Astrocyte of the cerebellum (primary cell): ENCODE measurements at places on chromosomes 13 and 19.
A peak's percentile ranks its signal among the peaks of the same experiment; 100 is the strongest.

DNA sequence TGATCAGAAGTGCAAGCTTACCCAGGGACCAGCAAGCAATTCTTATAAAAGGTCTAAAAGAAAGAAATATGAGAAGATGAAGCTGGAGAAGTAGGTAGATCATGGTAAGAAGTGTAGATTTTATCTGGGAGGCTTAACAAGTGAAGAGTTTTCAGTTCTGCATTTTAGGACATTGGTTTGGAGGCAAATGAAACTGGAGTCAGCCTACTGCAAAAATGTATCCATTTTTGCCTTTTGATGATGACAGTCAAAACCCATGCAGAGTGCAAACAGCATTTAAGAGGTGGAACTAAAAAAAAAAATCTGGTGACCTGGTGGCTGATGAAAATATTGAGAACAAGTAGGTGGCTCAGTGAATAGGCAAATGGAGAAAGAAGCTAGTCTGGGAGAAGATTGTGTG lies 216.9 kb downstream of the DNAJC15 start:
- DNase-seq: no peak

GRCh38 chr13:39249982-39250381 lies 211.7 kb downstream of the NHLRC3 start:
- no peak for DNase-seq

DNA sequence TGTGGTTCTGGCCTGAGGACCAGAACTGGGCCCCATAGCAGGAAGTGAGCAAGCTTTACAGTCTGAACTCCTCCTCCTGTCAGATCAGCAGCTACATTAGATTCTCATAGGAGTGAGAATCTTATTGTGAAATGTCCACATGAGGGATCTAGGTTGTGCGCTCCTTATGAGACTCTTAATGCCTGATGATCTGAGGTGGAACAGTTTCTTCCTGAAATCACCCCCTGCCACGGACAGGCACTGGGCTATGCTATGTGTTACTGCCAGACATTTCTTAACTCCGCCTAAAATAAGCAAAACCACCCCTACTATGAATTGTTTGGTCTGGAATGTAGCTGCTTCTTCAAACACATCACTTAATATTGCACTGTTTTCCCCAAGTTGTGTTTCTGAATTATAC lies 4.6 kb downstream of the FBXL3 start:
- no peak for DNase-seq

DNA sequence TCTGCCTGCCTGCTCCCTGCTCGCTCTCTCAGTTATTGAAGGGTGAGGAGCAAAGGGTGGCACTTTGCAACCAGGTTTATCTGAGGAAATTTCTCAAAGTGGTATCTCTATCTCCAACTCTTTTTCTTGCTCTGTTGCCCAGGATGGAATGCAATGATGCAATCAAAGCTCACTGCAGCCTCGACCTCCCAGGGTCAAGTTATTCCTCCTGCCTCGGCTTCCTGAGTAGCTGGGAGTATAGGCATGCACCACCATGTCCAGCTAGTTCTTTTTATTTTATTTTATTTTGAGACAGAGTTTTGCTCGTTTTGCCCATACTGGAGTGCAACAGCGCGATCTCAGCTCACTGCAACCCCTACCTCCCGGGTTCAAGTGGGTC lies 4.9 kb downstream of the ACTMAP start:
- no peak for DNase-seq

GRCh38 chr13:82713687-82714405 lies 1168.4 kb downstream of the SLITRK1 start:
- peak; percentile 11 for DNase-seq

GRCh38 chr19:11106477-11106876 lies 17.2 kb downstream of the LDLR start:
- no peak for DNase-seq

GRCh38 chr19:14381689-14382474 lies 638 bp downstream of the ADGRE5 start:
- no peak for DNase-seq

- no peak for DNase-seq
Measured at GRCh38 chr19:53462861-53463260, 4.7 kb upstream of the ZNF813 start.

DNA sequence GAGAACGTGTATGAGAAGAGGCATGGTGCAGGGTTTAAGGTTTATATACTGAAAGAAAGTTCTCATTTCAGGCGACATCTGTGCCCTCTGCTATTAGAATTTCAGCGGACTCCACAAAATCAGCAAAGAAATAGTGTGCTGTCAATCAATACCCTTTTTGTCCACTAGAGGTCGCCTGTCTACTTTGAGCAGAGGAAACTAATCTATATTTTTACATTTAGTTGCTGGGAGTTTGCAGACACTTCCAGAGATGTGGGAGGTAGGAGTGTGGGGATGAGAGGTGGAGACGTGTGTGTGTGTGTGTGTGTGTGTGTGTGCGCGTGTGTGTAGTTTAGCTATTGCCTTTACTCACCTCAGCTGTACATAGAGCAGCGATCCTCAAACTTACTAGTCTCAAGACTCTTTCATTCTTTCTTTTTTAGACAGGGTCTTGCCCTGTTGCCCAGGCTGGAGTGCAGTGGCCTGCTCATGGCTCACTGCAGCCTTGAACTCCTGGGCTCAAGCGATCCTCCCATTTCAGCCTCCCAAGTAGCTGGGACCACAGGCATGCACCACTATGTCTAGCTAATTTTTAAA lies 9.7 kb downstream of the INAFM1 start:
- no peak for DNase-seq

- DNase-seq: no peak
Measured at GRCh38 chr13:98774776-98775175, 22.3 kb upstream of the SLC15A1 start.
